Keratinocyte (primary cell): ENCODE measurements at places on chromosomes 6 and 20.

- no peak overlapping the region for H3K27ac ChIP-seq
- no peak for DNase-seq
- H3K4me1 ChIP-seq: no peaks in the 10 kb centered on the region
- no peaks in the 10 kb centered on the region for H3K36me3 ChIP-seq
- H3K4me3 ChIP-seq: no peak overlapping the region
Measured at GRCh38 chr20:19427913-19428312, 215.5 kb downstream of the SLC24A3 start.

- H3K27me3 ChIP-seq: peaks cover 43% of the 10 kb centered on the region
- peak overlapping the region; percentile 38 for H3K4me3 ChIP-seq
- no peaks in the 10 kb centered on the region for H3K36me3 ChIP-seq
- H3K4me1 ChIP-seq: peaks cover 12% of the 10 kb centered on the region
Measured at GRCh38 chr20:64083378-64083803, 807 bp downstream of the LKAAEAR1 start.

GRCh38 chr6:75149696-75150095 is 56.2 kb downstream of the COL12A1 start:
- no peak overlapping the region for H3K4me3 ChIP-seq
- H3K36me3 ChIP-seq: peaks cover 27% of the 10 kb centered on the region
- no peaks in the 10 kb centered on the region for H3K27me3 ChIP-seq
- DNase-seq: no peak
- no peak overlapping the region for H3K27ac ChIP-seq

GRCh38 chr6:118017301-118017848 is 110.3 kb downstream of the SLC35F1 start:
- no peaks in the 10 kb centered on the region for H3K36me3 ChIP-seq
- no peak overlapping the region for H3K27ac ChIP-seq
- H3K4me1 ChIP-seq: no peaks in the 10 kb centered on the region
- no peak for DNase-seq
- H3K27me3 ChIP-seq: no peaks in the 10 kb centered on the region

- H3K27ac ChIP-seq: no peak within 1 kb of the TSS
- H3K27me3 ChIP-seq: peaks cover 16% of the 10 kb centered on the region
- peaks cover 17% of the 10 kb centered on the region for H3K4me1 ChIP-seq
- H3K4me3 ChIP-seq: peak within 1 kb of the TSS; percentile 47
Measured at GRCh38 chr20:50690650-50691572, at the start of gene RIPOR3. TSS of gene RIPOR3 (minus strand) at chr20:50691542. CDS start at chr20:50691128, 414 bp downstream.

DNA sequence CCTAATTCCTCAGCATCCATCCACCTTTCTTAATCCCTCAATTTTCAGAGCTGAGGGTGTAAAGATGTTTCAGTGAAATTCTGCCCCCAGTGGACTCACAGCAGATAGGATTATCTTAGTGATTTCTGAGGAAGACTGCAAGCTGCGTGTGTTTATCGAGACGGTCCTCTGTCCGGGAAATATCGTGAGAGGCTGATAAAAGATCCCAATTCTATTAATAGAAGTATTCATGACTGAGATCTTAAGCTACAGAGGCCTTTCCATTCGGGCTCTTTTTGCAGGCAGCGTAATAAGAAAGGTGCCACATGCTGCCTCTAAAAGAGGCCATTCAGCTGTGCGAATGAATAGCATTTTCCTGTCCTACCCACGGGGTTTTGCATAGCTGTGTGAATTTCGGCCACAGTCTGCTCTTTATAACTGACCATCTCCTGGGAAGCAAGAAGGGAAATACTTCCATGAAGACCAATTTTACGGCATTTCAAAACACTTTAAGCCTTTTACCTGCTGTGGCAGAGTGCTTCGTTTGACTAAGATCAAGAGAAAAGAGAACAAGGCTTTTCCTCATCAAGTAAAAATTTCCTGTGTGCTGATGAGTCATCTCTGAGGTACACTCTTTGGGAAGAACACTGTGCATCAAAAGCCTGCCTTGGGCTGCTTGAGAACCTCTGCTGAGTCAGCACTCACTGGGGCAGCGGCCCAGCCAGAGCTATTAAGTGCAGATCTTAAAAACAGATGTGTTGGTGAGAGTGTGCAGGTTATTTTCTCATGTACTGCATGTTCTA is 208.8 kb downstream of the ARHGAP18 start:
- H3K4me1 ChIP-seq: peaks cover 67% of the 10 kb centered on the region
- H3K4me3 ChIP-seq: no peak overlapping the region
- no peaks in the 10 kb centered on the region for H3K27me3 ChIP-seq
- peak overlapping the region; percentile 99 for H3K27ac ChIP-seq

DNA sequence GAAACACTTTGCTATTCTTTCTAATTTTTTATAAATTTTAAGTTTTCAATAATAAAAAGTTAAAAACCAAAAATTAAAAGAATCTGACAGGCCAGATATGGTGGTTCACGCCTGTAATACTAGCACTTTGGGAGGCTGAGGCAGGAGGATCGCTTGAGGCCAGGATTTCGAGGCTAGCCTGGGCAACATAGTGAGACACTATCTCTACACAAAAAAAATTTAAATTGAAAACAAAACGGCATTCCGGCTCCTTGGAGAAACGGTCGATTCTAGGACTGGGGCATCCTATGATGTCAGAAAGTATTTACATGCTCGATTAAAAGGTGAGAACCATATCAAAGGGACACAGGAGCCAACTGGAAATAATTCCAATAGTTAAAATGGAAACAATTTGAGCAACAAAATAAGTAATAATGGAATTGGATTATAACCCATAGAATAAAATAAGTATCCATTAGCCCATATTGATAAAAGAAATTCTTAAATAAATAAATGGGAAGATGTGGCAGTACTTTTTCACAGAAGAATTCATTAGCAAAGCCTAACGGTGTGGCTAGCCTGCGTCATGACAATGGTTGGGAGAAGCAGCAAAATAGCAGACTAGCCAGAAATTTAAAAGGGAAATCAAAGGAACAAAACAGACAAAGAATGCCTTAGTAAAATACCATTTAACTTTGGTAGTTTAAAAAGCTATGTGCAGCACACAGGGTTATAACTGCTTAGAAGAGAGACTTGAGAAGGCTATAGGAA is 21.3 kb downstream of the HLA-E start:
- no peak overlapping the region for H3K27ac ChIP-seq
- no peaks in the 10 kb centered on the region for H3K36me3 ChIP-seq
- no peak for DNase-seq
- no peaks in the 10 kb centered on the region for H3K27me3 ChIP-seq
- no peak overlapping the region for H3K4me3 ChIP-seq
- H3K4me1 ChIP-seq: peaks cover 8% of the 10 kb centered on the region
